GM12878 (cell line): ENCODE measurements at places on chromosomes 5 and 9. TPM values are rescaled to one million over a fixed set of nuclear protein-coding genes. Genes with fewer than 3 reads are reported as not detected.

DNA sequence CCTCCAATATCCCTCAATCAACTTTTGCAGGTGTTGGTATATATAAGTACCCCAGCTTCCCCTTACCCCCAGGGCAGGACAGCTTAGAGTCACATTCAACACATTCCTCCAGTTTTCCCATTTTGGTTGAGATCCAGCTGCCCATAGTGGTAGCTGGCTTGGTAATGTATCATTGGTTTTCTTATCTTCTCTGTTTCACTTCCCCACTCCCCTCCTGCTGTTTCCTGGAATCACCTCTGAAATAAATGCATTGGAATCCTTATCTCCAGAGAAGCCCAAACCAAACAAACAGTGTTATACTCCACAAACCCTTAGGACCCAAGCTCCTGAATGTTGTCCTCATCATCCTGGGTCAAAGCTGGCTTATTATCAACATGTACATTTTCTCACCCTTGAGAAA lies 184.8 kb downstream of the TMEM38B start:
- no peak overlapping the region for H3K27ac ChIP-seq
- no peak for DNase-seq
- H3K4me3 ChIP-seq, result no peak overlapping the region
- no peaks in the 10 kb centered on the region for H3K36me3 ChIP-seq

- no peaks in the 10 kb centered on the region; the same call in 1 of the 2 replicates for H3K27me3 ChIP-seq
- no peak overlapping the region for H3K27ac ChIP-seq
- no peak for DNase-seq
- H3K36me3 ChIP-seq, result no peaks in the 10 kb centered on the region
- no peaks in the 10 kb centered on the region; the same call in 1 of the 2 replicates for H3K4me1 ChIP-seq
These were observed 8.3 kb downstream of the NCS1 start for GRCh38 chr9:130180516-130180915.

GRCh38 chr9:77949751-77950436 lies 81.7 kb downstream of the GNAQ start:
- H3K27me3 ChIP-seq, result no peaks in the 10 kb centered on the region
- DNase-seq, result no peak
- H3K36me3 ChIP-seq, result no peaks in the 10 kb centered on the region
- no peaks in the 10 kb centered on the region for H3K4me1 ChIP-seq
- H3K27ac ChIP-seq, result no peak overlapping the region

GABRA1 gene
- not detected in 2 replicates for total RNA-seq
